ENCODE measurements at places on chromosomes 1 and 21.

DNA sequence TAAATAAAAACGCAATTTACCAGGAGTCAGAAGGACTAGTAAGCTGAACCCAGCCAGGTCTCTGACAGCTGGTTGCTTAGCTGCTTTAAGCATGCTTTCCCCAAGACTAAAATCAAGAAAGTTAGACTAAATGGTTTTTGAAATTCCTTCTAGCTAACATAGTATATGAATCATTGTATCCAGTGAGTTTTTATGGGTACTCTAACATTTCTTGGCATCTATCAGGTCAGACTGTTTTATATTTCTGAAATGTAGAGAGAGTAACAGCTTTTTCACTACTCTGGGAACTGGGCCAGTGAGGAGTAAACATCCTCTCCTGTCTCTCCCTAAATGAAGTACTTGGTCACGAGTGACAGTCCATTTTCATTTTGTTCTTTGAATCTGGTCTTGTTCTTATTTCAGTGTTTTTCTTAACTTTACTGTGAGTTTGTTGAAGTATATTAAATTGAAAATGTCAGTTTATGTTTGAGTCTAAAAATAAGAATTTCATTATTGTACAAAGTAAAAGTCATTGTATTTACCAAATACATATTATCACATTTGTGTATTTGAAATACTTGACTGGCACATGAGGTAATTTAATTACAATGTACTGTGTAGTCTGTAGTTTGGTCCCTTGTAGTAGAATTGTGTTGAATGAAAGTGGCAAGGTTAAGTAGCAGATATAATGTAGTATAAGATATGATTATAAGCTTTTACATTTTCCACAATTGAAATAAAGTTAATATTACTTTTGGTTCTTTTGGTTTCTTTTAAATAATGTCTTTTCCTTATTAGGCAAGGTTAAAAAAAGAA, 47.6 kb downstream of the PKN2 start:
- no peak for DNase-seq

- DNase-seq, result no peak
Measured at GRCh38 chr1:96346719-96347118, 374.9 kb upstream of the PTBP2 start.

DNA sequence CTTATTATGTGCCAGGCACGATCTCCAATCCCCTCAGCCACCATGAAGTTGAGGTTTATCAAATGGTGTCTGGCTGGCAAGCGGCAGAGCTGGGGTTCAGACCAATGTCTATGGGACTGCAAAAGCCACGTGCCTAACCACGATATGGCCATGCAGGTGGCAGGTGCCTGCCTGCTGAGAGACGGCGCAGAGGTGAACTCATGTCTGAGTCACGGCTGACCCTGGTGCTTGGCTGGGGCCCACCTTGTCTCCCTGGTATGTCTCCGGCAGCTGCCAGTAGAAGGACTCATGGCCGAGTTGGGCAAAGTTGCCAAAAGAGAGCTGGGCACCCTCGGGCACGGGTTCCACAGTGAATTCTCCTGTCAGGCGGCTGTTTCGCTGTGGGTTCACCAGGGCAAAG, 59.9 kb downstream of the LDLRAD2 start:
- DNase-seq, result no peak

- DNase-seq, result no peak
Measured at GRCh38 chr1:190169311-190170067, 308.2 kb downstream of the BRINP3 start.

GRCh38 chr1:67300561-67300960, 7.1 kb upstream of the IL12RB2 start:
- no peak for DNase-seq

DNA sequence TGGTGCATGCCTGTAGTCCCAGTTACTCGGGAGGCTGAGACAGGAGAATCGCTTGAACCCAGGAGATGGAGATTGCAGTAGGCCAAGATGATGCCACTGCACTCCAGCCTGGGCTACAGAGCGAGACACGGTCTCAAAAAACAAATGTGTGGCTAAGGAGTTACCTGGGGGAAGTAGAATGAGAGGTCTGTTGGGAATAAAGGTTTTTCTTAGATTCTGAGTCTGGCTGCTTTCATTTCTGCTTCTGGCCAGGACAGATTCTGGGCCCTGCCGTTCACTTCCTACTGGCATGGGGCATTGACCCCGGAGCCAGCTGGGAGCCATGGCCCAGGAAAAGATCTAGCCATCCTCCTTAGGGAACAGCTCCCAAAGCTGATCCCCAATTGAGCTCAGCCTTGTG, 420 bp upstream of the DCDC2B start:
- DNase-seq, result no peak

DNA sequence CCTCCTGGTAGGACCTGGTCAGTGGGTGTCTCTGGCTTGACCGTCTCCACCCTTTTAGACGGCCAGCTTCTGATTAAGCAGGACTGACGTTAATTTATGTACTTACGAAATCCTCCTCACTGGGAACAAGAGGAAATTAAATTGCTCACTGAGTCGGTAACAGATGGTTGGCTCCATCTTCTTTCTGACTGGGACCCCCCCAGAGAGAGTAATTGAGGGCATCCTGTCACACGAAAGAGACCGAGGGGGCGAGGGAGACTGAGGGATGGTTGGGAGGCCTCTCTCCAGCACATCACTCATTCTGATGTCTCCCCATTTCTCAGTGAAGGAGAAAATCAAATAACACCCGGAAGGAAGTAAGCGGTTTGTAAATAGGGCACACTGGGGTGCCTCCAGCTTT, 104.8 kb downstream of the OMA1 start:
- DNase-seq, result no peak

- no peak for DNase-seq
Measured at GRCh38 chr21:45572783-45573451, 30.7 kb upstream of the SLC19A1 start.

DNA sequence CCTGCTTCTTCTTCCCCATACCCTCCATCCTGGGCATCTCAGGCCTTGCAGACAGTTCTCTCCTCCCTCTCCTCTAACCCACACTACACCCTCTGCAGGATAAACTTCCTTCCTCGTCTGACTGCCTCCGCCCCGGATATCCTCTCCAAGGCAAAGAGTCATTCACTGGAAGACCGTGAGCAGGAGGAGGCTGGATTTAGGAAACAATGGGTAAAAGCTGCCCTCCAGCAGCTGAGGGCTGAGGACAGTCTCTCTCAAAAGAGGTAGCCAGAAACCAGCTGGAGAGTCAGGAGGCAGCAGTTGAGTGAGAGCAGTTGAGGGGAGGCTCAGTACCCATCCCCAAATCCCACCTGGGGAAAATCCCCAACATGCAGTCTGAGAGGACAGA, 1.4 kb downstream of the CSRP1 start:
- no peak for DNase-seq

DNA sequence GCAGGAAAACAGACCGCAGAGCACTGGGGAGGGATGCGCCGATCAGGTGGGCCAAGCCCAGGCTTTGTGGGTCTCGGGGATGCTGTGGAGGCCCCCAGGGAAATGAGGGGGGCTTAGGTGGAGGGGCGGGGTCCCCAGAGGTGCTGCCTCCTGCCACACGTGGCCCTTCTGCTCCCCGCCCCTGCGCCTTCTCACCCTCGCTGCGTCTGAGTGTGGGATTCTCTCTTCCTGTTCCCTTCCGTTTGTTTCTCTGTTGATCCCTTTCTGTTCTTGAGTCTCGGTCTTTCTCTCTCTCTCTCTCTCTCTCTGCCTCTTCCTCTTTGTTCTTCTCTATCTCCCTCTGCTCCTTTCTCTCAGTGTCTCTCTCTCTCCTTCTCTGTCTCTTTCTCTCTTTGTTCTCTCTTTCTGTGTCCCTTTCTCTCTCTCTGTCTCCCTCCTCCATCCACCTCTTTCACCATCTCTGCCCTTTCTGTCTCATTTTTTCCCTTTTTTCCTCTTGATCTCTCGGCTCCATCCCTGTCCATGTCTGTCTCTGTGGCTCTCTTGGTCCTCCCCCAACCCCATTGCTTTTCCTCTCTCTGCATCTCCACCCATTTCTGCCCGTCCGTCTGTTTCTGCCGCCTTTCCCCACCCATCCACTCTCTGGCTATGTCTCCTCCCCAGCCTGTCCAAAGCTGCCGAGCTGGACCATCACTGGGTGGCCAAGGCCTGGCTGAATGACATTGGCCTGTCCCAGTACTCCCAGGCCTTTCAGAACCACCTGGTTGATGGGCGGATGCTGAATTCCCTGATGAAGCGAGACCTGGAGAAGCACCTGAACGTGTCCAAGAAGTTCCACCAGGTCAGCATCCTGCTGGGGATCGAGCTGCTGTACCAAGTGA, 52.4 kb upstream of the TMEM51 start:
- no peak for DNase-seq

DNA sequence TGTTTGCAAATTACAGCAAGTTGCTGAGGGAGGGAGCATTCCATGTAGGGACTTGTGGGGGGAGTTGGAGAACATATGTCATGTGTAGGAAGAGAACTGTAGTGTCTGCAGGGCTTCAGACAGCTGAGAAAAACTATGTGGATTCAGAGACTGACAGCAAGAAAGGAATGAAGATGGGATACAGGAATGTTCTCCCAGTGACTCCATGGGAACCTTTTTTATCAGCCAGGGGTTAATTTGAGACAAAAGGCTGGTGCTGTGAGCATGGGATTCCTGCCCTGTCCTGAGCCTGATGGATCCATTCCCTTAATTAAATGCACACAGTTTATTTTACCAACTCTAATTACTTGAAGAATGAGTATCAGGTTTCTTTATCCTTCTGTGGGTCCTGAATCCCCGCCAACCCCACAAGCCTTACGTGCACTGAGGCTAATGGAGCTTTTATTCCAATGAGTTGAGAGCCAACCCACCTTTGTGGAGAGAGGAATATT, 26.5 kb upstream of the PLXNA2 start:
- peak; percentile 59 for DNase-seq

DNA sequence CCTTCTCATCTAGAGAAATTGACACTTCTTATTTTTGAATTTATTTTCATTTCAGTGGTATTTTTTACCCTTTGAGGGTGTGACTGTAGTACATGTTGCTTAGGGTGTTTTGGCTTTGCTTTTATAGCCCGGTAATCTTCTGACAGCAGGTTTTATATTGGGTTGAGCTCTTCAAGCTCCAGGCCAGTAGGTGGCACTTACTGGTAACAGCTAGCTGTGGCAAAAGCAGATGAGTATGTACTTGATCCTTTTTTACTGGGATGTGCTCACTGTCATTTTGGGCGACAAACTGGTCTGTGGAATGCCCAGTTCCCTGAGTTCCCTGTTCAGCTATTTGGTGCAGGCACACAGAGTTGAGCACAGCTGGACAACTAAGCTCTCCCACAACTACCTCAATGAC, 916.2 kb upstream of the B3GALT2 start:
- no peak for DNase-seq

Data from SK-N-DZ (cell line).